Activated naive CD4-positive, alpha-beta T cell treated with anti-CD3 and anti-CD28 coated beads for 36 hours (primary cell): ENCODE measurements at places on chromosomes 3 and 15.

DNA sequence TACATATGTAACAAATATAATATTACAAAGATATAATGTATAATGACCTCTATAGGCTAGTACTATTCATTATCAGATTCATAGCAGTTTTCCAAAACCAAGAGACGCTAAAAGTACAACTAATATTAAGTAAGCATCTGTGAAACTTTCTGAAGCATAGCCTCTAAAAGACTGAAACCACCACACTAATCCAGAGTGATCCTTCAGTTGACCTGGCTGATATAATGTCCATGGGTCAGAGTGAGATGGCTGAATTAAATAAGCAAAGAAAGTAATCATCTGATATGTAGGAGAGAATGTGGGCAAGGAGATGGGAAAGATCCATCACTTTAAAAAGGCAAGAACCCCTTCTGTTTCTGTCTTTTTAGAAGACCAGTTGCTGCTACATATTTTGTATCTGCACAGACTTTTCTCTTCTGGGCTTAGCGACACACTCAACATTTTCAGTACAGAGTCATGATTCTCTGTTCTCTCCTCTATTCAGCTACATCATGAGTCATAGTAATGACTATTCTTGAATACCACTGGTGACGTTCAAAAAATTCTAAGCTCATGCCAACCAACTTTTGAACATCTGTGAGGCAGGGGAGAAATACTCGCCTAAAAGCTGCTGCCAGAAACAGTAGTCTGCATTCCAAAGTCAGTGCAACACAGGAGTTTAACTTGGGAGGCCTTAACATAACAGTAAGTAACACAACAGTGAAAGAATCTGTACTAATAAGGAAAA is 149.6 kb downstream of the MAGI1 start:
- no peak for DNase-seq

DNA sequence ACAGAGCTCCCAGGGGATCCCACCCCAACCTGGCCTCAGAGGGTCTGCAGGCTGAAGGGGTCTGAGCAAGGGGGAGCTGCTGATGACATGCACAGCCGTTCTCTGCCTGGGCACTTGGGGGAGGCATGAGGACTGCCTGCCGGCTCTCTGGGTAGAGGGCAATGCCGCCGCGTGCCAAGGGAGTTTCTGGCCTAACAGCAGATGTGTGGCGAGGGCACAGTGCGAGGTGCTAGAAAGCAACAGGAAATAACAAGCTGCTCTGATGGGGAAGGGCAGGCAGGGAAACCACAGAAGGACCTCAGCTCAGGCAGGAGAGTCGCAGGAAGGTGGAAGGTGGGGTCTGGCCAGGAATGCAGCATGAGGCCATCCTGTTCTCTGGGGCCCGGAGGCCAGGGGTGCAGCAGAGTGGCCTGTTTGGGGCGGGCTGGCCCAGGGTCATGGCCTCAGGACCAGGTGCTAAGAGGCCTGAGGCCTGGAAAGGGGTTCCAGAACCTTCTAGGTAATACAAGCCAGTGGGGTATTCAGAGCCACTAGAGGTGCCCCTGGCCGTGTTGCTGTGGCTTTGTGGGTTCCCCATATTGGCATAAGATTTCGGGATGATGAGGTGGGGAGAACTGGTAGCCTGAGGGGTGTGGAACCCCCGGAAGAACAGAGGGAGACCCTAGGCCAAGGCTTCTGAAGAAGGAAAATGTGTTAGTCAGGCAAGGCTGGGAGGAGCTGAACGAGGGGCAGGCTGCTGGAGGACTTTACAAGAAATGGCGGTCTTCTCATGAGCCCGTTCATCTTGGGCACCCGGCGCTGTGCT is 41.2 kb downstream of the RGMA start:
- DNase-seq: peak; percentile 43

DNA sequence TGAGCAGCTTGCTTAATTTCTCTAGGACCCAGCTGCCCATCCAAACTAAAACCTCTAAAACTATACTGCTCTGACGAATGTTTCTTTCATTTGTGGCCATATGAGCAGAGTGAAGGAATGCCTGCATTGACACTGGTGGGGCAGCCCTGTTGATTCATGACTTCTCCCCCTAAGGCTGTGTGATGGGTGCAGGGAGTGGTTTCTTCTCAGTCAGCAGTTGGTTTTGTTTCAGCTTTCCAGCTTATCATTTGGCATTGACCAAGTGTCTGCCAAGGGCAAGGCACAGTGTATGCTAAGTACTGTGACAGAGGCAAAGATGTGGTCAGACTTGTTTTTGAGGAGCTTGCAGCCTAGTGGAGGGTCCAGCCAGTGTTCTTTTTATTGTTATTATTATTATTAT is 4.7 kb downstream of the ABHD6 start:
- DNase-seq: no peak

DNA sequence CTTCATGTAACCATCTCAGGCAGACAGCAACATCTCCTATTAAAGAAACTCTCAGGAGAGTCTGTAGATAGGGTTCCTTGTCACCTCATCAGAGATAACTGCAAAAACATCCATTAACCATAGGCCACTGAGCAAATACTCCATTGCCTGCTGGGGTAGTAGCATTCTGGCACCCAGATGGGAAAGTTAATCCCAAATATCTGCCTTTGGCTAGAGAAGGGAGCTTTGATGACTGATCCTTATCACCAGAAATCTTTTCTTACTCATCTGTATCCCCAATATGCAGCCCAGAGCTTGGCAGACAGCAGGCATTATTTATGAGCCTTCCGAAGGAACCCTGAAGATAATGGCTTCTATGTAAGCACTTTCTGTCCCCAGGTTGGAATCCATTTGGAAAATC is 173.1 kb downstream of the MFSD1 start:
- DNase-seq: no peak

- no peak for DNase-seq
These were observed 152.4 kb upstream of the MDFIC2 start for GRCh38 chr3:70464876-70465275.

DNA sequence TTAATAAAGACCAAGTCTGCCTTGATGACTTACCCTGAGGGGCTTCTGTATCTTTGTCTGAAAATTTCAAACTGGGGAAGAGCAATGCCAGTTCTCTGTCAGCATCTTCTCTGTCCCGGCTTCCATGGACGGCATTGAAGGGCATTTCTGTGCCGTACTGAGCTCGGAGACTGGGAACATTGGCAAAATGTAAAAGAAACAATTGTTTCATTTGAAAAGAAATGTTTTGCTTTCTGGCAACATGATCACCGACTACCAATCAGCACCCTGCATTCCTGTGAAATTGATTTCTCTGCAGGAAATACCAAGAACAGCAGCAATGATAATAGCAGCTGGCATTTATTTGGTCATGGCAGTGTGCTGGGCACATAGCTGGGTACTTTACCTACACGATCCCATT is 26.2 kb downstream of the NME9 start:
- no peak for DNase-seq

- DNase-seq: no peak
These were observed 73.7 kb upstream of the TSPAN3 start for GRCh38 chr15:77144492-77145070.

GRCh38 chr3:41847679-41848078 is 114.2 kb downstream of the ULK4 start:
- no peak for DNase-seq

GRCh38 chr3:113254171-113254947 is 43.0 kb downstream of the BOC start:
- DNase-seq: no peak

DNA sequence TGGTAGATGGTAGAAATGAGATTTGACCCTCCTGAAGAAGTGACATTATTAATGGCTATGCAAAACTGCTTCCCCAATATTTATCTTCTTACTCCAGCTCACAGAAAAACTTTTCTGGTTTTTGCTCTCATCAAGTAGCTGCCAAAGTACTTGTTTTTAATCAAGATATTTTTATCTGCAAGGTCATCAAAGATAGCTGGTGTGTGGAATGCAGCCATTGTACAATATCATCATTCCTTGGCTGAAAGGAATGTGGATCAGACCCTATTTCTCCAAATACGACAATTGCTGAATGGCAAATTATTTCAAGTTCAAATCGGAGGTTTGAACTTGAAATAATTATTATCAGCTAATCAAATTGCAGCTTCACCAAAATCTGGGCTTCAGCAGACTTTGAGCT is 126.9 kb upstream of the SLC7A14 start:
- DNase-seq: no peak

GRCh38 chr15:35252351-35252865 is 167.3 kb upstream of the NANOGP8 start:
- DNase-seq: no peak

- DNase-seq: no peak
These were observed 10.6 kb downstream of the POC1A start for GRCh38 chr3:52143616-52144015.

GRCh38 chr15:78072080-78072892 is 5.2 kb downstream of the TBC1D2B start:
- DNase-seq: peak; percentile 50

DNA sequence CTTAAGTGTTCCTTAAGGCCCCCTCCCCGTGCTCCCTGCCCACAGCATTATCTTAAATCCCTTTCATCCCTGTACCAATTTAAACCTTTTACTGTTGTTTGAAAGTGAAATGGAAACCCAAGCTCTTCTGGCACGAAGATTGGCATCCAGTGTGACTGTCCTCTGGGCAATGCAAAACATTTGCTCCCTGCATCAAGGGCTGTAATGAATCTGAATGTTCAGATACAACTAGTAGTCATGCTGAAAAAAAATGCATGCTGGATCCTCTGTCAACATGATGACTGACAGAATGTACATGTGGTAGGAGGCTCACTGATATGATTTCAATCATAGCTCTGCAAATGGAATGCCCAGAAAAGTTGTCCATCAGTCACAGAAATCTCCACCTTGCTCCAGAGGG is 8.1 kb upstream of the CDIN1 start:
- no peak for DNase-seq

GRCh38 chr3:65412588-65412987 is 626.1 kb downstream of the MAGI1 start:
- DNase-seq: no peak

DNA sequence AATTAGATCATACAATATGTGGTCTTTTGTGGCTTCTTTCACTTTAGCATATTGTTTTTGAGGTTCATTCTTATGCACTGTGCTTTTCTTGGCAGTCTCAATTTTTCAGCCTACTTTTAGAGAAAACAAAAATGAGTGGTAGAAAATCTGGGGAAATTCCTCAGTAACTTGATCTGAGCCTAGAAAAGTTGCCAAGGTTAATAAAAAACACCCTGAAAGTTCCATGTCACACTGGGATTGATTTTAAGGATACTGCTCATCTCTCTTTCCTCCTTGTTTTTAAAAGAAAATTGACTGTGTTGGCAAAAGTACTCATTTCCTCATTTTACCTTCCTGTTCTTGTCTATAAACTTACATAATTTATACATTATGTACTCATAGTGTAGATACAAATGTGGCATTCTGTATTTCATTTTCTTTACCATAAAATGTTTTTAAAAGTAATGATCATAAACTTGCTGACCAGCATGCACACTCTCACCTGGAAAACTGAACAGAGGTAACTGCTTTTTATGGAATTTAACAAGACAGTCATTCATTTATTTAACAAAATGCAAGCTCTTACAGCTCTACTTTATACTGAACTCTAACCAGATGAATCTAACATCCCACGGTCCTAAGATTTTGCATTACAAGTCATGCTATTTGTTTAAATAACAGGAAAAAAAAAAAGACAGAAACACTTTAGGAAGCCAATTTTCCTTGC is 28.6 kb upstream of the SH3BP5 start:
- no peak for DNase-seq

DNA sequence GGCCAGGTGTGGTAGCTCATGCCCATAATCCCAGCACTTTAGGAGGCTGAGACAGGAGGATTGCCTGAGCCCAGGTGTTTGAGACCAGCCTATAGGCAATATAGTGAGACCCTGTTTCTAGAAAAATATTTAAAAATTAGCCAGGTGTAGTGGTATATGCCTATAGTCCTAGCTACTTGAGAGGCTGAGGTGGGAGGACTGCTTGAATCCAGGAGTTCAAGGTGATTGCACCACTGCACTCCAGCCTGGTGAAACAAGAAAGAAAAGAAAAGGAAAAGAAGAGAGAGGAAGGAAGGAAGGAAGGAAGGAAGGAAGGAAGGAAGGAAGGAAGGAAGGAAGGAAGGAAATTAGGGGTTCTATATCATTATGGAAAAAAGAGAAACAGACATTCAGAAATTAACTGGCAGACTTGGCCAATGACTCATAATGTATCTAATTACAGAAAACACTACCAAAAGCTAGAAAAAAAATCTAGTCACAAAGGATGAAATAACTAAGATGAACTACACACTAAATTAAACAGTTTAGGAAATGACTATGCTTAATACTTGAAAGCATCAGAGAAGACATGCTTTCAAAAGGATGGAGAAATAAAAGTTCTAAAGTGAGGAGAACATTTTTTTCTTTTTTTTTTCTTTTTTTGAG is 45.4 kb upstream of the TERB2 start:
- DNase-seq: no peak

DNA sequence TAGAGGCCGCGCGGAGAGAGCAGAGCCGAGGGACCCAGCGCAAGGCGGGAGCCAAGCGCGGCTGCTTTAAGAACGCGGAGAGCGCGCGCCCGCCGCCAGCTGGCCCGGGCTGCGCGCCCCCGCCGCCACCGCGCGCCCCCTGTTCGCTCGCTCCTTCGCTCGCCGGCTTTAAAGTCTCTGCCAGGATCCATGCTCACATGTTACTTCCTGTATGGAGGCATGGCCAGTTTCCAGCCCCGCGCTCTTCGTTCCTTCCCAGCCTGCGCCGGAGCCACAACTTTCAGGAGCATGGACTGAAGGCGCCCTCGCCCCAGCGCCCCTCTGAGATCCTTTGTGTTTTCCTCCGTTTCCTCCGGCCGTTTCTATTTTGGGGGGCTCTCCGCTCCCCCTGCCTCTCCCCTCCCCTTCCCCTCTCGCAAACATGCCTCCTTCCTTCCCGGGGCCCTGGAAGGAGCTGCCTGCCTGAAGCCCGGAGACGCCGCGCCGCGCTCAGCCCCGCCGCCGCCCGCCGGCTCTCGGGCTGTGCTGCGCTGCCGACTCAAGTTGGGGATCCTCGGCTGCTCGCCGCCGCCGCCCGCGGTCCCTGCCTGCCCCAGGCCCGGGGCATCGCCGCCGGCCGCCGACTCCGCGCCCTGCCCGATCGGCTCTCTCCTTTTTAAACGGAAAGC is at the start of gene PTPRG:
TSS of gene PTPRG (plus strand) at position 198 of the 668 bp plus-strand sequence. CDS start 717 bp downstream, outside the sequence.
- peak; percentile 49 for DNase-seq

GRCh38 chr3:71564361-71564760 is 19.2 kb downstream of the FOXP1 start:
- no peak for DNase-seq

GRCh38 chr15:98581715-98582114 is 66.6 kb upstream of the IGF1R start:
- DNase-seq: no peak

GRCh38 chr3:3589715-3590130 is 209.5 kb upstream of the LRRN1 start:
- DNase-seq: no peak

- DNase-seq: peak; percentile 94
These were observed 2.5 kb upstream of the RFX7 start for GRCh38 chr15:56245871-56246814.

GRCh38 chr15:101192081-101192480 is 59.8 kb downstream of the CHSY1 start:
- no peak for DNase-seq
